ENCODE measurements at places on chromosomes 6 and 20. TPM values are rescaled to one million over a fixed set of nuclear protein-coding genes. Genes with fewer than 3 reads are reported as not detected.

ZNF335 gene
- total RNA-seq = 18.0 TPM

ID1 gene
- 187 TPM for total RNA-seq

WFDC10A gene
- total RNA-seq = not detected

PRSS35 gene
- total RNA-seq = 0.16 TPM

BHLHE23 gene
- total RNA-seq = not detected

TINAG gene
- 0.16 TPM for total RNA-seq

GNRH2 gene
- not detected for total RNA-seq

IL20RA gene
- total RNA-seq = 1.1 TPM

EYS gene
- not detected for total RNA-seq
